ENCODE measurements at places on chromosomes 11 and 22. TPM values are rescaled to one million over a fixed set of nuclear protein-coding genes. Genes with fewer than 3 reads are reported as not detected.

GRCh38 chr22:41833369-41834004 is 582 bp downstream of the SREBF2 start:
- H3K27me3 ChIP-seq = no peaks in the 10 kb centered on the region
- H3K36me3 ChIP-seq = peaks cover 64% of the 10 kb centered on the region
- DNase-seq = peak; percentile 43
- H3K4me1 ChIP-seq = peaks cover 53% of the 10 kb centered on the region
- peak overlapping the region; percentile 100 for H3K27ac ChIP-seq
- peak overlapping the region; percentile 93 for H3K4me3 ChIP-seq

- H3K36me3 ChIP-seq = no peaks in the 10 kb centered on the region
- no peak for DNase-seq
- H3K27me3 ChIP-seq = no peaks in the 10 kb centered on the region
- no peak overlapping the region for H3K27ac ChIP-seq
- no peaks in the 10 kb centered on the region for H3K4me1 ChIP-seq
Measured at GRCh38 chr22:47112582-47112965, 350.1 kb downstream of the TBC1D22A start.

DNA sequence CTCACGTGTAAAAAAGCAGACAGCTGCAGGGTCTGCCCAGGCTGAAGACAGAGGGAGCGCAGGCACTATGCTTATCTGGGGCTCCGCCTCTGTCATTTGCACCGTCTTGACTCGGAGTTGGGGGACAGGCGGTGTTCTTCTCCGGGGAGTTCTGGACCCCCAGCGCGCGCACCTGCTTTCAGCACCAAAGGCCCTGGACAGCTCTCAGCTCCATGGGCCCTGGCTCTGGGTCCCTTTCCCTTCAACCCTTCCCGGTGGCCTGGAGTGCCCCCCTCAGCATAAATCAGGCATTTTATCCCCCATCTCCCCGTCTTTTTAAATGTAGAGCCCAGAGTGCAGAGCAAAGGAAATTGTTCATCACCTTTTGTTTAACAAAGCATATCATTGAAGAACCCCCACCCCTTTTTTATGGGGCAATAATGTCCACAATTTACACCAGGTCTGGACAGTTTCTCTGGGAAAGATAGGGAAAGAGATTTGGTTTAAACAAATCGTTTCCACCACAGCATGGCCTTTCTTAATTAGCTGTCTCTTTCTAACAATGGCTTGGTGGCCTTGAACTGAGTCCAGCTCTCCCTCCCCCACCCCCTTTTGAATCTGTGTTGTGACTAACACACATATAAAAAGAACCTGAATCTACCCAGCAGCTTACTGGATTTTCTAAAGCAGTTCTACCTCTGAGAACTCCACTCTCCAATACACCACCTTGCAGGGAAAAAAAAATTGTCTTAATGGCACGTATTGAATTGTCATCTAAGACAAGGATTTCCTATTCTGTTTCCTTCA is 1.7 kb downstream of the SEZ6L start:
- H3K27me3 ChIP-seq = peaks cover 59% of the 10 kb centered on the region
- H3K4me3 ChIP-seq = no peak overlapping the region
- no peak overlapping the region for H3K27ac ChIP-seq
- H3K36me3 ChIP-seq = no peaks in the 10 kb centered on the region
- DNase-seq = no peak
- H3K4me1 ChIP-seq = no peaks in the 10 kb centered on the region

MS4A1 gene
- not detected for total RNA-seq

CAT gene
- total RNA-seq = 40.0 TPM

DNA sequence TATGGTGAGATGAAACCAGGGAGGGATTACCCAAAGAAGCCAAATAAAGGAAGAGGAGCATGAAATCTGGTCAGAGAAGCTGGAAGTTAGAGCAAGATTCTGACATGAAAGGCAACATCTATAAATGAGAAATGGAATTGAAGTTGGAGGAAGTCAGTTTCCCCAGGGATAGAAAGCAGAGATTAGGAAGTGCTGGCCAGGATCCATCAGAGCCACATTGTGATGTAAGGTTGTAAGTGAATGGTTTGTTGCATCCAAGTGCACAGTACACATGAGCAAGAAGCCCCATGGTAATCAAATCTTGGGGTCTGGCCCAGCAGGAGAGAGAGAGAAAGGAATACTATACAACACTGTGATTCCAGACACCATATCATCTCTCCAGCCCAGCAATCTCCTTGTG is 6.6 kb upstream of the NLRP10 start:
- H3K4me1 ChIP-seq = no peaks in the 10 kb centered on the region
- no peak overlapping the region for H3K27ac ChIP-seq
- no peak overlapping the region for H3K4me3 ChIP-seq
- DNase-seq = no peak
- H3K27me3 ChIP-seq = peaks cover 5% of the 10 kb centered on the region

GRCh38 chr11:17298302-17298701 is 21.8 kb downstream of the NUCB2 start:
- H3K4me3 ChIP-seq = no peak overlapping the region
- H3K36me3 ChIP-seq = peaks cover 58% of the 10 kb centered on the region
- H3K4me1 ChIP-seq = peaks cover 30% of the 10 kb centered on the region
- no peaks in the 10 kb centered on the region for H3K27me3 ChIP-seq

DNA sequence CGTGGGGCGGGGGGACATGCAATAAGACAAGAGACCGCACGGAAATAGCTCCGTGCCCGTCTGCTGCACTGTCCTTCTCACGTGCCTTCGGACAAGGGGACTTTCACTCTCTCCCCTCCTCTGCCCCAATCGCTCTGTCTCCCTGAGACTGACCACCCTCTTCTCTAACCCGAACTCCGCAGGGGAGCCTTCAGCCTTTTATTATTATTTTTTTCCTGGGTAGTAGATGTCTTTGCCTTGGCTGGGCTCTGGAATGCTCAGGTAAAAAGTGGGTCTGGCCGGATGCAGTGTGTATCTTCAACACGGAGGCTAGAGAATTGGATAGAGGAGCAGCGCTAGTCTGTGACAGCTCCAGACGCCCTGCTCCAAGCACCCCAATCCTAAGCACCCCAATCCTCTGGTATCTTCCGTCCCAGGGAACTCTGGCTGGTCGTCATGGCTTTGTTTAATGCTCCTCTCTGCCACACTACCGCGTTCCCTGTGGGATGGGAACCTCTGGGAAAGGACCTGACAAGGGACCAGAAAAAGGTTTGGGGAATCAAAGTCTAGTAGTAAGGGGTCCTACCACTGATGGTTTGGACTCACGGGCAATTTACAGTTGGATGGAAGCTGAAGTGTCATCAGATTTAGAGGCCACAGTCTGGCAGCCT is 25.1 kb upstream of the ROBO3 start:
- peak overlapping the region; percentile 26 for H3K4me3 ChIP-seq
- peaks cover 79% of the 10 kb centered on the region for H3K27me3 ChIP-seq
- H3K27ac ChIP-seq = no peak overlapping the region
- peaks cover 2% of the 10 kb centered on the region for H3K36me3 ChIP-seq
- H3K4me1 ChIP-seq = peaks cover 17% of the 10 kb centered on the region

GRCh38 chr11:103091064-103091800 is 728 bp downstream of the DCUN1D5 start:
- peaks cover 25% of the 10 kb centered on the region for H3K4me1 ChIP-seq
- DNase-seq = peak; percentile 54
- peaks cover 19% of the 10 kb centered on the region for H3K36me3 ChIP-seq
- H3K27ac ChIP-seq = peak overlapping the region; percentile 93
- peaks cover 11% of the 10 kb centered on the region for H3K27me3 ChIP-seq
- peak overlapping the region; percentile 77 for H3K4me3 ChIP-seq

RASSF10 gene
- not detected for total RNA-seq

- peaks cover 20% of the 10 kb centered on the region for H3K36me3 ChIP-seq
- H3K4me3 ChIP-seq = peak overlapping the region; percentile 86
- DNase-seq = peak; percentile 14
- no peaks in the 10 kb centered on the region for H3K27me3 ChIP-seq
Measured at GRCh38 chr11:44565953-44566949, 788 bp downstream of the CD82 start.

GRCh38 chr22:22721681-22722354 is 77.4 kb downstream of the GGTLC2 start:
- no peaks in the 10 kb centered on the region for H3K36me3 ChIP-seq
- no peak overlapping the region for H3K27ac ChIP-seq
- peaks cover 22% of the 10 kb centered on the region for H3K4me1 ChIP-seq
- peaks cover 9% of the 10 kb centered on the region for H3K27me3 ChIP-seq
- H3K4me3 ChIP-seq = no peak overlapping the region
- no peak for DNase-seq

GRCh38 chr22:36874736-36875135 is 13.9 kb downstream of the NCF4 start:
- no peak for DNase-seq
- peak overlapping the region; percentile 87 for H3K27ac ChIP-seq

CASP5 gene
- total RNA-seq = not detected

DNA sequence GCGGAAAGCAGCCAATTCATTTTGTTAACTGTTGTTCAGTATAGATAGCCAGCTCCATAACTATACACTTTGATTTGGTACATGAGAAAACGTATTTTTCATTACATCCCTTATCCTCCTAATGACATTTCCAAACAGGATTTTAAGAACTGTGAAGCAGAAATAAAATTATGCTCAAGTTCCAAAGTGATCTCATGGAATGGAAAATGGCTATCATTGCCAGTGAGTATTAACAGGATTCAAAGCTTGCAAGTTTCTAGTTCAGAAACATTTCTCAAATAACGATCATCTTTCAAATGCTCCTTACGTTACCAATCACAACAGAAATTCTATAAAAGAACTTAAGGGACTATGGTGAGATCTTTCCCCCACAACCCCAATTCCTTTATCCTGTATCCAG is 53.7 kb downstream of the CADM1 start:
- H3K4me1 ChIP-seq = no peaks in the 10 kb centered on the region
- no peak for DNase-seq
- no peak overlapping the region for H3K4me3 ChIP-seq
- H3K27me3 ChIP-seq = no peaks in the 10 kb centered on the region
- no peaks in the 10 kb centered on the region for H3K36me3 ChIP-seq

DNA sequence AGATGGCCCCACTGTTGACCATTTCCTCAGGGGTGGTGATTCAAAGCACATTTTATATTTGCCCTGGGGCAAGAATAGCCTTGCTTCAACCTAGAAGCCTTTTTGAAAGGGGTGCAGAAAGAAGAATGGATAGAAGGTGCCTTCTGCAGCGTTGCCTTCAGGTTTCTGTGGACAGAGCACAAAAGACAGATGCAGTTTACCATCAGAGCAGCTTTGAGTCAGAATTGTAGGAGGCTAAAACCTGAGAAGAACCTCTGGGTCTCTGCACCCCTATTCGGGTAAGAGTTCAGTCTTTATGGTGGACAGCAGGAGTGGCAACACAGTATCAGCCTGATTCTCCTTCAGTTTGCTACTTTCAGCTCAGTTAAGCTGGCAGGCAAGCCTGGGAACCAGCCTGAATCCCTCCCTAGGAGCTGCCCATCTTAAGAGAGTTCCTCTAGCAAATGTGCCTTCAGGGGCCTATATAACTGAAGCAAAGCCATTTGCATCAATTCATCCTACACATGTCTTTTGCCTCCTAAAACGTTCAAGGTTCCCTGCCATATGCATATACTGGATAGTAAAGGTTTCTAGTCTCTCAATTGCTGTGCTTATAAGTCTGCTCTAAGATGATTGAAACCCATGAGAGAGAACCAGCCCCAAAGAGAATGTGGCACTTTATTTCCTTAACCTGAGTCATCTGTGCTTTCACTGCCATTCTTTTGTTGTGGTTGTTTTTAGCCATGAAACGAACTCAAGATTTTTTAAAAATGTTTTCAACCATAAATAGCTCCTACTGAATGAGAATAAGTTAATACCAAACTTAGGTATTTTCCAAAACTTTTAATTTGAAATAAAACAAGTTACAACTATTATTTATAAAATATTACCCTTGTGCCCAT is 123.0 kb downstream of the TRIM44 start:
- H3K36me3 ChIP-seq = peaks cover 9% of the 10 kb centered on the region
- peaks cover 34% of the 10 kb centered on the region for H3K4me1 ChIP-seq
- H3K4me3 ChIP-seq = no peak overlapping the region
- peak; percentile 21 for DNase-seq

GRM5 gene
- total RNA-seq = not detected

DNA sequence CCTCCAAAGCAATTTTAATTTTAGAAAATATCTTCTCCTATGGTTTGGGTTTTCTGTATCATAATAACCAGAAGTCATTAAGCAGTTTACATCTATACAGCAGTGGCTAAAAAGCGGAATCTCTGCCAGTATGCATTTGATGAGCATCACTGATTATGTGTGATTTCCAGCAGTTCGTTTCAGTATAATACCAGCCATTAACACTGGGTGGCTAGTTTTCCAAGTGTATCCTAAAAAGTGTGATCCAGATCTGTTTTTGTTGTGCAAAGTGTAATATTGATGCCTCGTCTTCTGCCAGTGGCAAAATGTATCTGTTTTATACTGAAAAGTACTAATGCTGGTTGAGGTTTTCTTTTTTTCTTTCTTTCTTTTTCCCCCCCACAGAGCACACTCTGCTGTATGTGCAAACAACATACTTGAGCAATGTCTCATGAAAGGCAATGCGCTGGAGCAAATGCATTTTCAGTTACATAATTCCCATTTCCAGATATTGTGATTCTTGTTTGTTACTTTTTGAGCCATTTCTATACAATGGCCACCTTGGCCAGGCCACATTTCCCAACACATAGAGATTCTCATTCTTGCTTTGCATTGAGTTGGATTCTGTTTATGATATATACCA is 64.2 kb downstream of the SLC36A4 start:
- no peaks in the 10 kb centered on the region for H3K4me1 ChIP-seq
- H3K27me3 ChIP-seq = no peaks in the 10 kb centered on the region
- no peak overlapping the region for H3K27ac ChIP-seq
- no peak for DNase-seq
- H3K36me3 ChIP-seq = peaks cover 2% of the 10 kb centered on the region

DERL3 gene
- total RNA-seq = 9.0 TPM

MS4A3 gene
- total RNA-seq = not detected

DNA sequence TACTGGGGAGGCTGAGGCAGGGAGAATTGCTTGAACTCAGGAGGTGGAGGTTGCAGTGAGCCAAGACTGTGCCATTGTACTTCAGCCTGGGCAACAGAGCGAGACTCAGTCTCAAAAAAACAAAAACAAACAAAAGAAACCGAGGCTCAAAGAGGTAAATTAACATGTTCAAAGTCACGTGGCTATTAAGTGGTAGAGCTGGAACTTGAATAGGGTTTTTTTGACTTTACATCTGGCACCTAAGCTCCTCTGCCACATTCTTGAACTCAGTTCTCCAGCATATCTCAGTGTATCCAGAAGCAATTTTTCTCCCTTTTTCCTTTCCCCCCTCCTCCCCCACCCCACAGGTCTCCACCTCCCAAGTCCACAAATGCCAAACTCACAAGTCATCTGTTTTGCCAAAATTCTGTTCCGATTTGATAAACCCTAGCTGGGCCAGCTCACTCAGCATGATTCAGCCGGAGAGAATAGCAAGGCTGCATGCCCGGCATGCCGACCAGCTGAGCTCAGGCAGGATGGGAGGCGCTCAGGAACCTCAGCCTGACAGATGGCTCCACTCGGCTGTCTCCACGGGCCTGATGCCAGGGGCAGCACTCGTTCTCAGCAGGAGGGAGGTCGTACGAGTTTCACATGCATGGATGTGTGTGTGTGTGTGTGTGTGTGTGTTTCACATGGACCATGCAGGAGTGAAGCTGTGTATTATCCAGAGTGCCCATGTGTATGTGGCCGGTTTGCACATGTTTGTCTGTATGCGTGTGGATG is 63.2 kb upstream of the RRAS2 start:
- H3K27me3 ChIP-seq = no peaks in the 10 kb centered on the region
- peaks cover 10% of the 10 kb centered on the region for H3K4me1 ChIP-seq
- H3K27ac ChIP-seq = no peak overlapping the region
- no peak for DNase-seq
- H3K36me3 ChIP-seq = no peaks in the 10 kb centered on the region

All from activated CD4-positive, alpha-beta T cell treated with anti-CD3 and anti-CD28 coated beads, Interleukin-2, amount 10 ng/mL, durations not matched to agents 7 days and 5 days (primary cell).